ENCODE measurements at places on chromosomes 13 and 19. TPM values are rescaled to one million over a fixed set of nuclear protein-coding genes. Genes with fewer than 3 reads are reported as not detected.

PLPP2 gene
- total RNA-seq, result 13.9 TPM

SYCN gene
- total RNA-seq, result not detected

OLFM2 gene
- total RNA-seq, result 1.1 TPM

RELB gene
- 46.9 TPM for total RNA-seq

C19orf47 gene
- total RNA-seq, result 13.1 TPM

FOXA3 gene
- total RNA-seq, result not detected

SLAIN1 gene
- total RNA-seq, result 3.4 TPM

IZUMO2 gene
- not detected for total RNA-seq

ZNF560 gene
- total RNA-seq, result 0.23 TPM

KIR3DL1 gene
- not detected for total RNA-seq

KIR2DL1 gene
- total RNA-seq, result not detected

TEX29 gene
- not detected for total RNA-seq

CBY2 gene
- not detected for total RNA-seq

CRLF1 gene
- not detected for total RNA-seq

RUBCNL gene
- not detected for total RNA-seq

KCTD12 gene
- 167 TPM for total RNA-seq

B9D2 gene
- 7.6 TPM for total RNA-seq

FAM124A gene
- 10.1 TPM for total RNA-seq

CTXN1 gene
- 47.1 TPM for total RNA-seq

FGF9 gene
- not detected for total RNA-seq

PLEKHF1 gene
- 16.3 TPM for total RNA-seq

NECTIN2 gene
- total RNA-seq, result 342 TPM
